HFFc6 (cell line): ENCODE measurements at places on chromosomes 16 and 17.

- DNase-seq, result no peak
Measured at GRCh38 chr17:33786478-33786877, 468.6 kb upstream of the CCL2 start.

DNA sequence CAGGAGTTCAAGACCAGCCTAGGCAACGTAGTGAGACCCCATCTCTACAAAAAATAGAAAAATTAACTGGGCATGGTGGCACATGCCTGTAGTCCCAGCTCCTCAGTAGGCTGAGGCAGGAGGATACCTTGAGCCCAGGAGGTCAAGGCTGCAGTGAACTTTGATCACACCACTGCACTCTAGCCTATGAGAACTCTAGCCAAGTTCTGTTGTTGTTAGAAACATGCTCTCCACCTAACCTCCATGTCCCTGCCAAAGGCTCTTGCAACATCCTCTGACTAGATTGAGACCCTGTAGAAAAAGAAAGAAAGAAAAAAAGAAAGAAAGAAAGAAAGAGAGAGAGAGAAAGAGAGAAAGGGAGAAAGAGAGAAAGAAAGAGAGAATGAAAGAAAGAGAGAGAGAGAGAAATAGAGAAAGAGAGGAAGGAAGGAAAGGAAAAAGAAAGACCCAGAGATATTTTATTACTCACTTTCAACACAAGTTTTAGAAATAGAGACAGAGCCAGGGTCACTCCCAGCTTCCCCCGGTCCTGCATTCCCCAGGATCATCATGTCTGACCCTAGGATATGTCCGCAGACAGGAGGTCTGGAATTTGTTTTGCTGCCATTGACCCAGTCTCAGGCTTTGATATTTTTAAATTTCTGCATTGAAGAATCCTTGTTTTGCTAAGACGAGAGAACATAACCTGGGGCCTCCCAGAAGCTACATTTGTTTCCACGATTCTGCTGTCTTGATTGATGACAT is 376.5 kb upstream of the CDH5 start:
- DNase-seq, result no peak

GRCh38 chr16:78503602-78504001 is 404.1 kb downstream of the WWOX start:
- DNase-seq, result no peak

GRCh38 chr16:31077592-31078396 is 3.6 kb downstream of the ZNF646 start:
- DNase-seq, result no peak

GRCh38 chr17:58367461-58367860 is 15.5 kb upstream of the SUPT4H1 start:
- DNase-seq, result no peak

DNA sequence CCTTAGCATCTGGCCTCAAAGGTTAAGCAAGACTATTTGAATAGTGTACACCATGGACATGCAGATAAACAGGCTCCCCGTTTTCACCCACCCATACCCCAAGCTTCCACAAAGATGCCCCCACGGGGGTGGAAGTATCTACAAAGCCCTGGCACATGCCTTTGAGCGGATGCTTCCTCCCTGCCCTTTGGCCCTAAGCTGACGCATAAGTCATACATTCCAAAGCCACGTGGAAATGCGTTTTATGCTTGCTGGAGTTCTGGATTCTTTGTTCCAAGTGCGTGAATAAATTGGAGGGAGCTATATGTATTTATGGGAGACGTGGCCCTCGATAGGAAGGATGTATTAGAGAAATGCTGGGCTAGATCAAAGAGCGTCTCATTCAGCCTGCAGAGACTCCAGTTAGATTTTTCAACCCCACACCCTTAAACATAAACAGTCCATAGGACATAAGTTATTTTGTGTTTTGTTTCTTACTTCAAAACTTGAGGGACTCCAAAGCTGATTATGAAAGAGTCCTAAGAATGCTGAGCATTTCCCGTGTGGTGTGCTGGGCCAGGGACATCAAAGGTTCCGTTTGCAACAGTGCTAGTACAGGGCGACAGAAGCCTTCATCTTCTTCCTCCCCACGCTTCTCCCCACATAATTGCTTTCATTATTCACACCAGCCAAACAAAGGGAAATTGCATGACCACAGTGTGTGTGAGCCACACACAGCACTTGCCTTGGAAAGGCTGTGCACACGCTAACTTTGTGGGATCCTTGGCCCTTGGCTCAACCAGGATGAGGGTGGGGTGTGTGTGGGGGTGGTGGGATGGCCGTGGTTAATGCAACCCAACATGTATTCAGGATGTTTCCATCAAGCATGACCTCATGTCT is 73.6 kb downstream of the WIPI1 start:
- peak; percentile 25 for DNase-seq

GRCh38 chr16:55051571-55052347 is 121.1 kb downstream of the IRX5 start:
- DNase-seq, result no peak

- DNase-seq, result no peak
Measured at GRCh38 chr17:28948342-28948741, 3.0 kb downstream of the PHF12 start.

DNA sequence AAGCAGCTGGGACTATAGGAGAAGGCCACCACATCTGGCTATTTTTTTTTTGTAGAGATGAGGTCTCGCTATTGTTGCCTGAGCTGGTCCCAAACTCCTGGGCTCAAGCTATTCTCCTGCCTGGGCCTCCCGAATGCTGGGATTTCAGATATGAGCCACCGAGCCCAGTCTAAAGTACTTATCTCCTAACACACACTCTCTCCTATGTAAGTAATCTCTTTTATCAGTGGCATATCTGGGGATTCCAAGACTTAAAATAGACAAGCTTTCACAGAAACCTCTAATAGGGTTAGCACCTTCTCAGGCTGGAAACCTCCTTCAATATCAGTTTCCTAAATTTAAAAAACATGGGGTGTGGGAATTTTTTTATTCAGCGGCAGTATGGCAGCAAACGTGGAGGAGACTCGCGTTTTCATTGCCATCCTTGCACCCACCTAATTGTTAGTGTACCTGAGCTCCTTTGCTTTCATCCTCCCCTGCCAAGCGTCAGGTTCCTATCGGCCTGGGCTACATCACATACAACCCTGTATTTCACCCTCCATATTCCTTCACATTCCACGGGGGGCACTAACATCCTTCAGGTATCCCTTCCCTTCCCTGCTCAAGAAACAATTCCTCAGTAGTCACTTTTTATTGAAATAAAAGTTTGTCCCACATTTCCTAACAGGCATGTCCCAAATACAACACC is 1.1 kb downstream of the EZH1 start:
- no peak for DNase-seq

GRCh38 chr16:83906683-83907082 is 7.8 kb downstream of the MLYCD start:
- no peak for DNase-seq

GRCh38 chr17:40522250-40522960 is 21.0 kb upstream of the TNS4 start:
- DNase-seq, result no peak

DNA sequence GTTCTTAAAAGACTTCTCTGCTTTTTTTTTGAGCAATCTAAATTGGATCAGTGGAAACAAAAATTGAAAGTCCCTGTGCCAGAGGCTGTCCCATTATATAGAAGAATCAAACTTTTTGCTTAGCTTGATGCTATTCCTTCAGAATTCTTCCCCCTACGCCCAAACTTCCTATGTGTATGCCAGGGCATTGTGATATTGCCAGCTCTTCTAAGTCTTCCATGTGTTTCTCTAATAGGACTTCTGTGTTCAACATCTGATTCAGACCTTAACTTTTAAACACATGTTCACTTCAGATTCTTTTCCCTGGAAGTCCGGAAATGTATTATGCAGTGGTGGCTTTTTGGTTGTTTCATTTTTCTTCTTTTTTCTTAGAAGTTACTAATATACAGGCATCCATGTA is 18.7 kb downstream of the PTRH2 start:
- DNase-seq, result no peak

GRCh38 chr17:27323538-27324215 is 29.8 kb downstream of the WSB1 start:
- peak; percentile 22 for DNase-seq
